Stimulated activated CD8-positive, alpha-beta memory T cell treated with anti-CD3 and anti-CD28 coated beads, Interleukin-2, amount 100 ng/mL, for 1 hour (primary cell): ENCODE measurements at places on chromosomes 4 and X.

GRCh38 chr4:8303485-8304281, 34.1 kb downstream of the HTRA3 start:
- no peak for DNase-seq

DNA sequence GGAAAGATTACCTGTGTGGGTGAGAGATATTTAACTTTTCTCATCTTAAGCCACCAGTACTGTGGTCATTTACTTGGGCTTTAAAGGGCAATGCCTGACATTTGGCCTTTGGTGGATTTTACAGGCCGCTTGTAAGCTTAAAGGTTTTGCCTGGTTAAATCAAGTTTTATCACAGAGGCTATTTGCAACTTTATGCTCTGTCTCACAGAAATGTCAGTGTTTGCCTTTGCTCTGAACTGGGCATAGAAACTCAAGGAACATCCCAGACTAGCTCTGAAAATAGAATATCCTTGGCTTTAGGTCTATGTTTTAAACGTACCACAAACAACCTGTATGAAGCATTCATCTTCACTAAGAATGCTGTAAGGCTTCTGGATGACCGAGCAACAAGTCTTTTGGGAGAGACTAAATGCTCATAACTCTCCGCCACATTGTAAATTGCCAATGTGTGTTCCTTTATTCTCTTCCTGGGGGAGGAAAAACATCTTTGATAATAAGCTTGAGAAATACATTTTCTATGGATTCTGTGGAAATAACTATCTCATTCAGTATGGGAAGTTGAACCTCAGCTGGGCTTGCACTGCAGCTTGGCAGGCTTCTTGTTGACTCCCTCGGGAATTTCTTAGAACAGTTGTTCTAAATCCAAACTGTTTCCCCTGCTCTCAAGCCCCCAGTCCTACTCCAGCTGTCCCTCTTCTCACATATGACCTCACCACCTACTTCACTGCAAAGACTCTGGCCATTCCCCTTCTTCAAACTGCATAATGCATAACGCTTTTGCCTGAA, 105.8 kb upstream of the WDR44 start:
- DNase-seq, result no peak

DNA sequence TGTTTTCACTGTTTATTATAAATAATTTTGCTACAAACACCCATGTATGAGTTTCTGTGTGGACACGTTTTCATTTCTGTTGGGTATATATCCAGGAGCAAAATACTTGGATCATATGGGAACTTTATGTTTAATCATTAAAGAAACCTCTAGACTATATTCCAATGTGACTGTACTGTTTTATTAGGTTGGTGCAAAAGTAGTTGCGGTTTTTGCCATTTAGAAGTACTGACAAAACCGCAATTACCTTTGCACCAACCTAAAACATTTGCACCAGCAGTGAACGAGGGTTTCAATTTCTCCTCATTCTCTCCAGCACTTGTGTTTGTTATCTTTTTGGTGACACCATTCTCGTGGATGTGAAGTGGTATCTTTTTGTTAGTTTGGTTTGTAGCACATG, 565.0 kb downstream of the TRIML1 start:
- DNase-seq, result no peak

DNA sequence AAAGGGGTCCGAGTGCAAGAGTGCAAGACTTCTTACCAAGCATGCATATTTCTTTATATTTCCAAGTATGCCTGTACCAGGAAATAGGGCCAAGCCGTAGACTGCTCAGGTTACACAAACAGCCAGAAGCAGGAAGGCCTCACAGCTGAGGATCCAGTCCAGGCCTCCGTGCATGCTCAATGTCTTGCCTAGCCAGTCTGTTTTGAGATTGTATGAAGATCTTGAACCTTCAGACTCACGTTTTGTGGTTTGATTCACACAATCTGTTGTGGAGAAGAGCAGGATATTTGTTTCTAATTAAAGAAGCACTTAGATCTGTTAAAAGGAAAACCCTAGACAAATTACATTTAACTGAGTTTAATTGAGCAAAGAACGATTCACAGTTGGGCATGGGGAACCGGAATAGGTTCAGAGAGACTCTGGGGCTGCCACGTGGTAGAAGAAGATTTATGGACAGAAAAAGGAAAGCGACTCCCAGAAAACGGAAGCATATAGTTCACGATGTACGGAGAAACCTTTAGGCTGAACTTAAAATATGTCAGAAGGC, 1.2 kb downstream of the MGST2 start:
- no peak for DNase-seq

- DNase-seq, result no peak
These were observed 4.0 kb downstream of the LAP3 start for GRCh38 chr4:17580969-17581368.

DNA sequence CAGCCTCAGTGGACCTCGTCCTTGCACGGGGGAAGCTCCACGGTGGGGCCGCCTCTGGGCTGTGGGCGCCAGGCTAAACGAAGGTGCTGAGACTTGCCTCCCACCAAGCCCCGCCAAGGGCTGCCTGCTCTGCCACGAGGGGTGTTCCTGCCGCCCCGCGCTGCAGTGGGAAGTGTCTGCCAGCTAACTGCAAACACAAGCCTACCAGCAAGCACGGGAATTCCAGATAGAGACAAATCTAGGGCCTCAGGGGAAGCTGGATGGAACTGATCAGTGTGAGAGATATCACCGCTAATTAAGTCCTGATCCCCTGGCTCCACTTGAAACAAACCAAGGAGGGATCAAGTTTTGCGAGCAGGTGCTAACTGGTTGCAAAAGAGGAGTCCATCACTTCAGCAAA, 181.6 kb upstream of the LEF1 start:
- DNase-seq, result no peak

DNA sequence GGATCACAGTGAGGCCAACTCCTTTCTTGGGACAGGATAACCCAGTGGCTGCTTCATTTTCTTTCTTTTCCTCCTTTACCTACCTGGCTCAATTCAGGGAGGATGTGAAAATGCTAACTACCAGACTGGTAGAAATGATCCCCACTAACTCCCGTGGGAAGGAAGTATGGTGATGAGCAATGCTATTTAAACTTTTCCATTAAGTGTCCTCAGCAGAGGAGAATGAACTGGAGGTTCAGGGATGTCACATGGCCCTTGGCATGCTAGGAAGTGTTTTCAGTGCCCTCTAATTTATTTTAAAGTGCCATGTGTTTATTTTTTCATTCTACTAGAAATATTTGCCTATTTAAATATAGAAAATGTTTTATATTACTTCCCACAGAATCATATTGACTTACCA, 363.9 kb downstream of the PPP3CA start:
- DNase-seq, result no peak

GRCh38 chrX:16119353-16120220, 3.8 kb upstream of the GRPR start:
- DNase-seq, result no peak

GRCh38 chr4:151100531-151100930, 1.1 kb downstream of the RPS3A start:
- no peak for DNase-seq

- DNase-seq, result no peak
These were observed 338.6 kb upstream of the MAGEB2 start for GRCh38 chrX:29876733-29877132.

DNA sequence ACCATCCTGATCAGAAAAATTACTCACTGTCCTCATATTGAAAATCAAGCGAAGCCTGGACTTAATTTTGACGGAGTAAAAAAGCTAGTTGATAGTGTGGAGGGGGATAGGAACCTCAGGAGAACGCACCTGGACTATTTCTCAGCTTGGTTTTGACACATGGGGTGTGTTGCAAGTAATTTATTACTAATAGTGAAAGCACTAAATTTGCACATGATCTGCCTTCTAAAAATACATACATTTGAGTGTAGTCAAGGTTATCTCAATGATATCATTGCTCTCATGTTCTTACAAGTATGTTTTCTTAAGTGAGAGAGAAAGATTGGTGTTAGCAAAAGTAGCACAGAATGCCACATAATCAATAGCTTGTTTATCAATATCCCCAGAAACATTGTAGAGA, 29.5 kb downstream of the LRIT3 start:
- no peak for DNase-seq
